ENCODE measurements at places on chromosomes 11 and 22. TPM values are rescaled to one million over a fixed set of nuclear protein-coding genes. Genes with fewer than 3 reads are reported as not detected.

- DNase-seq, result peak; percentile 80
These were observed 50.2 kb downstream of the RPL27A start for GRCh38 chr11:8732748-8733241.

GRCh38 chr11:61152816-61153592, 8.2 kb downstream of the VPS37C start:
- DNase-seq, result peak; percentile 70

DNA sequence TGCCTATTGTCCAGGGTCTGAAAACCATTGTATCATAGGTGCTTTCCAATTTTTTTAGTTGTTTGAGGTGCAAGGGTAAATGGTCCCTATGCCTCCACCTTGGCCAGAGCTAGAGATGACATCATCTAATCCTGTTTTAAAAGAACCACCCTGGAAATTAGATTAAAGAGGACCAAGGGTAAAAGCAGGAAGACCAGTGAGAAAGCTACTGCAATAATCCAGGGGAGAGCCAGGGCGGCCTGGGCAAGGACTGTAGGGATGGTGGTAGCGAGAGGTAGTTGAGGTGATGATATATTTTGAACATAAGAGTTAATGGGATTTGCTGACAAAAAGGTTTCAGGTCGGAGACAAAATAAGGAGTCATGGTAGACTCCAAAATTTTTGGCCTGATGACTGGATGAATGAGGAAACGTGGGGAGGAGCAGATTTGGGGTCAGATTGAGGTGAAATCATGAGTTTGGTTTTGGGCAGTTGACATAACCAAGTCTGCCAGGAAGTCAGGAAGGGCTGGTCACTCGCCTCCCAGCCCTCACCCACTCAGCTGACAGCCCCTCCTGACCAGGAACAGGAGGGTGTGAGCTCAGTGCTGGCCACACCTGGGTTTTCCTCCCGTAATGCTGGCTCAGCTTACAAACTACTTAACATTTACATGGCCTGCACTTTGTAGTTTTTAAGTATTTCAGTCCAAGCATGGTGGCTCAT, 23.0 kb downstream of the SCN4B start:
- DNase-seq, result no peak

DNA sequence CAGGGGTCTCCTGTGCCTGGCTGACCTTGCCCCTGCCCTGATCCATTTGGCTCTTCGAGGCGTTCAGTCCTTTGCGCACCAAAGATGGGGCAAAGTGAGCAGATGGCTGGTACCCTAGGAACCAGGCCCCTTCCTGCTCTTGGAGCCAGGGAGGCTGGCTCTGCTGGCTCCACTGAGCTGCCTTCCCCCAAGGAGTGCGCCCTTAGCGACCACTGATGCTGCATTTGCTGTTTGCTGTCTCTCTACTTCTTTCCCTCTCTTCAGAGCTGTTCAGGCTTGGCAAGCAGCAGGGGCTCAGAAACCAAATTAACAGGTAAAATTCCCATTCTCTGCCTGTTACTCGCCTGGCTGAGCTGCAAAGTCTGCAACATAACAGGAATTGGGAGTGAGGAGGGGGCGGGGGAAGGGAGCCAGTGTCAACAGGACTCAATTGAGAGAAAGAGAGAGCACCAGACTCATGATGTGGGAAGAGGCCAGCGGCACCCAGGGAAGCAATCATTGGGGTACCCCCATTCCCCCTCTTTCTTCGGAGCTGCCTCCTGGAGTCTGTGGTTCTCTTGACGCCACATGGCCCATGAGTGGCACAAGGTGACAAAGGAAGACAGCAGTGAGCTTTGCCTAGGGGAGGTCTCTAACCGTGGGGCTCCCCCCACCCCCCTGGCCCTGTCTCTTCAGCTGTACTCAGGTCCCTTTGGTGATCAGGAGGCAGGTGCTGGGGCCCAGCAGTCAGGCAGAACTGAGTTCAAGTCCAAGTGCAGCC, 102.3 kb downstream of the TP53I11 start:
- no peak for DNase-seq

DNA sequence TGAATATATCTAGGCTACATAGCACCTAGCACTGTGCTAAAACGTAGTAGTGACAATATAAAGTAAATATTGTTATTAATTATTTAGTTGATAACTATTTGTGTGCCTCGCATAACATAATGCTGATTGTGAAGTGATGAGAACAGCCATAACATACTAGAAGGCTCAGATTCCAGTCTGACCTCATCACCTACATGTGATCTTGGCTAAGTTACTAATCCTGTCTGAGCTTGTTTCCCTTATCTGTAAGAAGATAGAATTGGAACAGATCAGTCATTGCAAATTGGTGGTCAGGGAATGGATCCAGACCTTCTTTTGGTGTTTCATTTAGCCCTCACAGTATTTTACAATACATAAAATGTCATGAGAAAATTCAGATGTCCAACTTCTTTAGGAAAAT, 103.4 kb upstream of the SEZ6L start:
- DNase-seq, result no peak

KREMEN1 gene
- total RNA-seq, result 2.5 TPM
